ENCODE measurements at places on chromosomes 7 and 10. TPM values are rescaled to one million over a fixed set of nuclear protein-coding genes. Genes with fewer than 3 reads are reported as not detected.
A peak's percentile ranks its signal among the peaks of the same experiment; 100 is the strongest.

The PPP3CB gene
- 8.3 TPM for total RNA-seq

The PCGF6 gene
- 26.6 TPM for total RNA-seq

The SMARCD3 gene
- total RNA-seq = 4.3 TPM

The PPP1R3C gene
- total RNA-seq = 15.9 TPM

GRCh38 chr7:77425101-77426051, 9.2 kb upstream of the GSAP start:
- DNase-seq = peak; percentile 89

GRCh38 chr7:153084278-153084677, 324.7 kb downstream of the ACTR3B start:
- DNase-seq = no peak

GRCh38 chr10:23820792-23821191, 381.9 kb downstream of the OTUD1 start:
- DNase-seq = no peak

GRCh38 chr7:90756366-90756765, 160.2 kb downstream of the CDK14 start:
- DNase-seq = no peak

- DNase-seq = no peak
Measured at GRCh38 chr7:144397086-144397485, 6.4 kb downstream of the NOBOX start.

- no peak for DNase-seq
Measured at GRCh38 chr7:30214651-30215137, 69.7 kb upstream of the ZNRF2 start.

- no peak for DNase-seq
Measured at GRCh38 chr7:5354460-5355232, 69.0 kb downstream of the TNRC18 start.

DNA sequence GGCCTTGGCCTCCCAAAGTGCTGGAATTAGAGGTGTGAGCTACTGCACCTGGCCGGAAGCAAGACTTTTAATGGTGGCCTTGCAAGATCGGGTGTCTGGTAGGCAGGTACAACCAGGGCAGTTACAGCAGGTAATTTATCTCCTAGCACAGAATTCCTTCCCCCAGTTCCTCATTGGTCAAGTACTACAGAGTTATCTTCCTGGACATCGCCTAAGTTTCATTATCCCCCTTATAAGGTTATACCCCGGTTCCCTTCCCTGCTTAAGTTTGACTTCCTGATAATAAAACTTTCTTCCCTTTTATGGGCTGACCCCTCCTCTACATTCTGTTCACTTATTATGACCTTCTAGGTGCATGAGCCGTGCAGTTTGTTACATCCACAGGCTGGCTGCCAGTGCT, 19.0 kb upstream of the CYP3A43 start:
- DNase-seq = no peak

- DNase-seq = no peak
Measured at GRCh38 chr7:137753067-137753466, 93.7 kb downstream of the DGKI start.

- no peak for DNase-seq
Measured at GRCh38 chr10:42885491-42886270, 103.1 kb downstream of the BMS1 start.

GRCh38 chr7:79340212-79340611, 113.3 kb downstream of the MAGI2 start:
- peak; percentile 77 for DNase-seq

All from M059J (cell line).